ENCODE measurements at places on chromosomes 13 and 19.

GRCh38 chr19:32819419-32820400, 49.9 kb downstream of the SLC7A9 start:
- peak; percentile 24 for DNase-seq

DNA sequence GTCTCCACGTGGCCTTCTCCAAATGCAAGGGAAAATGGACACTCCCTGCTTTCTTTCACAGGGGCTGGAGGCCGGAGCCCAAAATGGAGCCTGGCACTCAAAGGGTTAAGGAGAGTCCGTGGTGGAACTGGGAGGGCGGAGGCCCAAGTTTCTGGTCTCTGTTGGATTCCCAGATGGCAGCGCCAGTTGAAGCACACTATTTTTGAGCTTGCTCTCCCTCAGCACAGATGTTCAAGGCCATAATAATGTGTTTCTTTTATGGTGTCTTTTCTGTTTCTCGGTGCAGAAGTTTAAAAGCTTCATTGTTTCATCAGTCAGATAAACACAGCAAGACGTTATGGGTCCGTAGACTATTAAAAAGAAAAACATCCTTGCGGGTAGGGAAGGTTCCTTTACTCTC, 67.6 kb downstream of the TNFRSF19 start:
- no peak for DNase-seq

DNA sequence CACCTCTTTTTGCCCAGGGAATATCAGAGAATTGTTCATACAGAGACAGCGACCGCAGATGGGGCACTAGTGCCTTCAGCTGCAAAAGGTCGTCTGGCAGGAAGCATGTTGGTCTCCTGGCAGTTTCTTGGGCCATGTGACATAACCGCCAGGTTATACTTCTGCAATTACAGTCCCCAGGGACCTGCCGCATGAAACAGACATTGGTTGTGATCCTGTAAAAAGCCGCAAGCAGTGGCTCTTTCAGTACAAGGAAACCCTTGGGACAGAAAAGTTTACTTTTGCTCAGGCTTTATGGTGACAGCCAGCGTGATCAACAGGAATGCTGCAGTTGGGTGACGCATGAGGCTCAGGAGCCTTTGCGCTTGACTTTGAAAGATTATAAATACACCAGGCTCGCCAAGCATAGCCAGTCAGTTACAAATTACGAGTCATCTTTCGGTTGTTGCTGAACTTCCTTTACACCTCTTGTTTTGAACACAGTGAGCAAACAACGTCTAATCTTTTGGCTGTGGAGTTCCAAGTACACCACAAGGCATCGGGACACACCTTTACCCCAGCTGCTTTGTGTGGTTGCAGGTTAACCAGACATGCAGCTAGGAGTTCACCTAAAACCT, 50.5 kb upstream of the UBE2L5 start:
- DNase-seq, result peak; percentile 97

- no peak for DNase-seq
Observed at GRCh38 chr19:47542030-47542475, 27.2 kb upstream of the NAPA start.

GRCh38 chr13:75417012-75417384, 65.0 kb downstream of the TBC1D4 start:
- DNase-seq, result no peak

Measured in GM12865 (cell line).